ENCODE measurements at places on chromosomes 5 and 9. TPM values are rescaled to one million over a fixed set of nuclear protein-coding genes. Genes with fewer than 3 reads are reported as not detected.

DNA sequence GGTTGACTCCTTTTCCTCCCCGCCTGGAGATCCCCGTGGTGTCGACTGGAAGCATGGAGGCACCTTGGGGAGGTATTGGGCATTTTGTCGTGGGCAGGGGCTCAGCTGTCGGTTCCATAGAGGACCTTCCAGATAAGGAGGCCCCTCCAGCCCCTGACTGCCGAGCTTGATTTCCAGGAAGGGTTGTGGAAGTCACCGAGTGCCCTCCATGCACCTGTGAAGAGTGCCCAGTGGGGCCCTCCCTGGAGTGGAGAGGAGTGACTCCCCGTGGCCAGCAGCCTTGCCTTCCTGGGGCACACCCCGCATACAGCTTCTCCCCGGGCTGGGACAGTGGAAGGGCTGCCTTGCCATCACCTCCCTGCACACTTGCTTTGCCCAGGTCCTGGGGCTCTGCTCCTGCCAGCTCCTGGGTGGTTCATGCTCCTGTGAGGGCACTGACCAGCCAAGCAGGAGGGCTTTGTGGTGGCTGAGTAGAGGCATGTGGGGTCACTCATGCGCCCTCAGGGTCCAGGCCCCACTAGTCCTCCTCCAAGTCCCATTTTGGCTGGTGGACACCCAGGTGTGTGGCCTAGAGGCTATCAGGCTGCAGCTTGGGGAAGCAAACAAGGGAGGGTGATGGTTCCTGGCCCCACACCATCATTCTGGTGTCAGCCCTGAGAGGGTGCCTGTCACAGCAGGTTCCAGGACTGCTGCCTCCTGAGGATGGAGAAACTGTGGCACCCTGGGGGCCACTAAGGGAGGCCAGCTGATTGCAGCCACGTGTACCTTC, 133.0 kb downstream of the WNK2 start:
- DNase-seq, result no peak

DNA sequence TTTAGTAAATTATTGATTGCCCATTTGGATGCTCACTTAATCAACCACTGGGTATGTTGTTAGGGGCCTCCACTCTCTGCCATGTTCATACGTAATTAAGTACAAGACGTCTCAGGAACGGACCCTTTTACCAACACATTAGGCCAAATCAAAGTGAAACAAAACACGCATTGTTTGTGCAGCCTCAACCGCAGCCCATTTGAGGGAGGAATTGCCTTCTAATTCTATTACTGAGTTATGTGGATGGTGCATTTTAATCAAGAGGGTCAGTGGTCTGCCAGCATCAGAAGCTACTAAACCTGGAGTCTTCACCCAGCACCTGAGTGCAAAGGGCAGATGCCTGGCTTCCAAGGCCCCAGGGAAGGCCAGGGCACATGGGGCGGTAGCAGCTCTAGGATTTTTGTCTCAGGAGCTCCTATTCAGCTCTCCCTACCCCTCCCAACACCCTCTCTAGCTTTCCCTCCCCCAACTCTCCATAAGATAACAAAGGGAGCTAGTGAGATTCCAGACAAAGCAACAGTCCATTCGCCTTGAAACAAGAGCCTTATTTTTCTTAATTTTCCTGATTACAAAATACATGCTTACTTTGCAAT, 7.9 kb upstream of the MED27 start:
- no peak for DNase-seq

DNA sequence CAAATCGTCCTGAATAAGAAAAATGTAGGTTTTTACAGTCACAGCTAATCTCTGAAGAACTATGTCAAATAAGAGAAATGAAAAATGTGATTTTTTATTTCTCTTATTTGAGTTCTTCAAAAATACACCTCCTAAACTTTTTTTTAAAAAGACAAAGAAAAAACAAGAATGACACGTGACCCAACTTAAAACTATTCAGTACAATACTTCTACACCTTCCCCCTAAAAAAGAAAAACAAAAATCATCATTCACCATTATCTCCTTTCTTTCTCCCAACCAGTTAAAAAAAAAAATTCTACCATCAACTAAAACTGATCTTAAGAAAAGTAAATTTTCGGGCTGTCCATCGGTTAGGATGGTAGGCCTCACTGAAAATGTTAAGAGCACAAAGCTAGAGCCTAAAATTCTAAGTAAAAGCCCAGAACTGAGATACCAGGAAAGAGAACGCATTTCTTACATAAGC, 2.1 kb downstream of the RNF145 start:
- no peak for DNase-seq

DNA sequence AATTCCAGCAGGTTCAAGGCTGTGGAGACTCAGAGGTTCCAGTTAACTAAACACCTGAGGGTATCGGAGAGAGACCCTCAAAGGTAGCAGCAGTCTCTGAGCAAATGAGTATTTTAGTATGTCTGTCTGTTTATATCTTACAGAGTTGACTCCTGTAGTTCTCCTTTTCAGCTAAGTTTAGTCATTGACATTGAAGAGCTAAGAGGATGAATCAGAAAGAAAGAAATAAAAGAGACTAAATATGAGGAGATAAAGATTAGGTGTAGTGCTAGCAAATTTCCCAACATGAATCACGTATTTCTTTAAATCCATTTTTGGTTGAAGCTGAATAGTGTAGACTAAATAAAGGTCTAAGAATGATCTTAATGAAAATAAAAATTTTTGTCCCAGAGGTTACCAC, 474.0 kb upstream of the RGMB start:
- DNase-seq, result no peak

DNA sequence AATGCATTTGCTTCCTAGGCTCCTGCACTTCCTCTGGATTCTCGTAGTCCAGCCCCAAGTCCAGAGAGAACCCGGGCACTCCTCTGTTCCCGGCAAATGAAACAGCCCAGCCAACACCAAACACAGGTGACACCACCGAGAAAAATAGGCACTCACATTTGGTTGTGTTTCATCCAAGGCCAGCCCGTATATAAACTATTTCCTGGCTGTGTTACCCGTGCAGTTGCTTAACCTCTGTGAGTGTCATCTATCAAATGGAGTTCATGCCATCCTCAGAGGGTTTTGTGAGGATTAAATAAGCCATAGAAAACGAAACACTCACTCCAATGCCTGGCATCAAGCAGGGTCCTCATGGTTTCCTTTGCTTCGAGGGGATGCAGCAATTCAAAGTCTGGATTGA, 115.2 kb downstream of the BOD1 start:
- no peak for DNase-seq

GRCh38 chr5:71632168-71632567, 45.0 kb downstream of the MCCC2 start:
- no peak for DNase-seq

DNA sequence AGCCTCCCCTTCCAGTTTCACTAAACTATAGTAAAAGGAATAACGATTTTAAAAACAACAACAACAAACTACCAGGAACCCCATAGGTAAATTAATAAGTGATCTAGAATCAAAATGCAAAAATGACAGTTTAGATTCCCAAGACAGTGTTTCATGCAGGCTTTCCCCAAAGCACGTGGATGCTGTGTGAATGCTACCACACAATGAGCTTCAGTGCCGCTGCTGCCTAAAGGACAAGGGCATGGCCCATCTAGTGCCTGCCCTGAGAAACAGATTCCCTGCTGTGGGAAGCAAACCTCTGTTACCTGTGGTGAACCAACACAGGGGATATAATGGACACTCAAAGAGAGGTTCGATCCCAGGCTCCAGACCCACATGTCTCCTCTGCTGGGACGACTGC, 23.7 kb upstream of the CKMT2 start:
- DNase-seq, result no peak

- no peak for DNase-seq
These were observed 15.3 kb upstream of the NINJ1 start for GRCh38 chr9:93149361-93149760.

GRCh38 chr9:133739408-133740280, 1.5 kb upstream of the SARDH start:
- DNase-seq, result no peak

- DNase-seq, result no peak
These were observed 877 bp upstream of the SCGB3A1 start for GRCh38 chr5:180592176-180592575.

GRCh38 chr5:26942481-26942880, 95.9 kb downstream of the CDH9 start:
- no peak for DNase-seq

GRCh38 chr9:92616199-92616641, 53.7 kb downstream of the IPPK start:
- DNase-seq, result no peak

DNA sequence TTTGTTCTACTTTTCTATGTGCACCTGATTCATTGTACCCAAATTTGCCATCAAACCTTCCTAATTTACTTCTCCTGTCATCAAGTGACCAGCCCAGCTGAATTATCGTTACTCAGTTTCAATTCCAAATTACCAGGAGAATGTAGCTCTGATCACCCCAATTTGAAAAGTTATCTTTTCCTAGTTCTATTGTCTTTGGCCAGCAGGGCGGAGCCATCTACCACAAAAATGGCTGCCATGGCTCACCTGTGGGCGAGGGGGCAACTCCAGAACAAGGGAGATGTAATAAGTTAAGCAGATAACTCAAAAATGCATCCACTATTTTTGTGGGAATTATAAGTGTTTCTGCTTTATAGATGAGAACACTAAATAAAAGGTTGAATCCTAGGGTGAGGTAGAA, 133.8 kb upstream of the MOCS2 start:
- DNase-seq, result no peak

- DNase-seq, result no peak
These were observed 50.0 kb downstream of the MEGF10 start for GRCh38 chr5:127340606-127341005.

GRCh38 chr9:110555551-110556331, 23.8 kb downstream of the SVEP1 start:
- DNase-seq, result peak; percentile 72

DNA sequence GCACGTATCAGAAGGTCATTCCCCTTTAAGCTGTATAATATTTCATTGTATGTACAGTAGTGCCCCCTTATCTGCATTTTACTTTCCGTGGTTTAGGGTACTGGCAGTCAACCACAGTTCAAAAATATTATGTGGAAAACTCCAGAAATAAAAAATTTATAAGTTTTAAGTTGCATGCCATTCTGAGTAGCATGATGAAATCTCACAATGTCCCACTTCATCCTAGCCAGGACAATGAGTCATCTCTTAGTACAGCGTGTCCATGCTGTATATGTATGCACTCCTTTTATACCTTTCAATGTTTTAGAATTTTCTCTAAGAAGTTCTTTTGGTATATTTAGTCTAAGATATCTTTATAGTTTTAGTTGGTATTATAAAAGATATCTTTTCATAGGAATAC, 115.0 kb upstream of the HAND1 start:
- no peak for DNase-seq

- peak; percentile 74 for DNase-seq
These were observed 830 bp downstream of the PRRC1 start for GRCh38 chr5:127518319-127518621.

DNA sequence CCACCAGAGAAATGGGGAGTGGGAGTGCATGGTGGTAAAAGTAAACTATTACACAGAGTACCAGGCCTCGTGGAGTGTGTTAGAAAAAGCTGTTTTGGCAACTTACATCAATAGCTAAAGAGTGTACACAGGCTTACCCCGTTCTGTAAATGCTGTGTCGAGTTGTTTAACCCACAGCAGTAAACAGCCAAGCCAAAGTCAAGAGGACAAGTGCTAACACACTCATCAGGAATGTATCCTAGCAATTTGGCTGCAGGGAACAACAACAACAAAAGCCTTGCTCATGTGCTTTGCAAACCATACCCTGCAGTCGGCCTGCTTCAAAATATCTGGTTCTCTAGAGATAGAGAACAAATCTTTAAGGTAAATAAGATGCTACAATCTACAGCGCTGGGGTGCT, 15.9 kb downstream of the DAP start:
- DNase-seq, result peak; percentile 85

The SPINK13 gene
- 1.8 TPM for total RNA-seq

The BNIP1 gene
- 32.0 TPM for total RNA-seq

The CTXN3 gene
- total RNA-seq, result not detected

The CNTNAP3B gene
- 11.7 TPM for total RNA-seq

The TMEM252 gene
- 0.20 TPM for total RNA-seq

The GPR21 gene
- 0.50 TPM for total RNA-seq

The SV2C gene
- not detected for total RNA-seq

The CARD6 gene
- total RNA-seq, result 7.0 TPM

The SOX30 gene
- total RNA-seq, result 0.17 TPM

The TTLL11 gene
- total RNA-seq, result 2.3 TPM

The TTC39B gene
- total RNA-seq, result 7.1 TPM

The DDX4 gene
- not detected for total RNA-seq

The CCL27 gene
- total RNA-seq, result not detected
